Neuronal stem cell (in vitro differentiated cells): ENCODE measurements at places on chromosomes 11 and 22.

GRCh38 chr22:46374663-46375474, 39.4 kb downstream of the TRMU start:
- no peak for DNase-seq

- no peak for DNase-seq
Measured at GRCh38 chr11:131739243-131739882, 368.9 kb downstream of the NTM start.

DNA sequence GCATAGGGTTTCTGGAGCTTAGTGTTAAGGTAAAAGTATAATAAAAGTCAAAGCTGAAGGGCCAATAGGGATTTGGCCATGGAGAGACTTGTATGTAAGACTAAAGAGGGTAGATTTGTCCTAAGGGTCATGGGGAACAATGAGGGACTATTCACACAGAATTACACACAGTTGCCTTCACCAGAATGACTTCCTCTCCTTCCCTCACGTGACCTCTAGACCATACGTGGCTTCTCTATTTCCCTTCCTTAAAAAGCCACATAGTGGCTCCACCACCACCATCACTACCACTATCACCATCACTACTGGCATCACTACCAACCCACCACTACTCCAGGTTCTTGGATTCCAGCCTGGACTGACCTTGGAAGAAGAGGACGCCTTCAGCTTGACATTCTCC, 2.8 kb downstream of the HPX start:
- no peak for DNase-seq

DNA sequence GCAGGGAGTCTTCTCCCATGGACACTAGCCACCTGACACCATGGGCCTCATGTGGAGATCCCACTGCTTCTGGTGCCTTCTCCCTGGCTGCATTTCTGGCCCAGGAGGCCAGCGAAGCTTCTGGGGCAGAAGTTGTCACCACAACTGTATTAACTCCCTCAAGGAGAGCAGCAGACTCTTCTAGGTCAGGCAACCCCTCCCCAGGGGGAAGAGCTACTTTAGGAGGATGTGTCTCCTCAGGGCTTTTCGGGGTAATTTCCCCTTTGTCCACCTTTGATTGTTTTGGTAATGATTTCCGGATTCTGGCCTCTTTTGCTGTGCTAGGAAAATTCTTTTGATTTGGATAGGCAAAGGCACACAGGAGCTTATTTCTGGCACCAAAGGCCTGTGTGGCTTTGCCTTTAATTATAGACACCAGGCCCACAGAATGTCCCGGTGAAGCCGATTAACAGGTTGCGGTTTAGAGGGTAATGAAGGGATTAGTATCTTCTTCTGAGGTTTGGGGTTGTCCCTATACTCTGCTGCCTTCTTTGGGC, 8.9 kb upstream of the UCP2 start:
- DNase-seq = no peak

GRCh38 chr11:80748207-80748925, 1307.5 kb upstream of the TENM4 start:
- no peak for DNase-seq

DNA sequence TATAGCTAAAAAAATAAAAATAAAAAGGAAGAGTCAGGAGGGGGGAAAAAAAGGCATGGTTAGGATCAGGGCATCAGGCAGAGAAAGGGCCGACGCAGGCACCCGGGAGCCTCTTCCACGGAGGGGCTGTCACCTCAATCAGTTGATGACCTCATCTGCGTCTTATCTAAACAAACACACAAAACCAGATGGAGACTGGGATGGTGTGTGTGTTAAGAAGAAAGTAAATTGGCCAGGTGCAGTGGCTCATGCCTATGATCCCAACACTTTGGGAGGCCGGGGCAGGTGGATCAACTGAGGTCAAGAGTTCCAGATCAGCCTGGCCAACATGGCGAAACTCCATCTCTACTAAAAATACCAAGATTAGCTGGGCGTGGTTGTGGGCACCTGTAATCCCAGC, 63.6 kb downstream of the DHCR7 start:
- DNase-seq = no peak

- DNase-seq = no peak
Measured at GRCh38 chr11:60343094-60343704, 16.1 kb downstream of the MS4A6E start.

DNA sequence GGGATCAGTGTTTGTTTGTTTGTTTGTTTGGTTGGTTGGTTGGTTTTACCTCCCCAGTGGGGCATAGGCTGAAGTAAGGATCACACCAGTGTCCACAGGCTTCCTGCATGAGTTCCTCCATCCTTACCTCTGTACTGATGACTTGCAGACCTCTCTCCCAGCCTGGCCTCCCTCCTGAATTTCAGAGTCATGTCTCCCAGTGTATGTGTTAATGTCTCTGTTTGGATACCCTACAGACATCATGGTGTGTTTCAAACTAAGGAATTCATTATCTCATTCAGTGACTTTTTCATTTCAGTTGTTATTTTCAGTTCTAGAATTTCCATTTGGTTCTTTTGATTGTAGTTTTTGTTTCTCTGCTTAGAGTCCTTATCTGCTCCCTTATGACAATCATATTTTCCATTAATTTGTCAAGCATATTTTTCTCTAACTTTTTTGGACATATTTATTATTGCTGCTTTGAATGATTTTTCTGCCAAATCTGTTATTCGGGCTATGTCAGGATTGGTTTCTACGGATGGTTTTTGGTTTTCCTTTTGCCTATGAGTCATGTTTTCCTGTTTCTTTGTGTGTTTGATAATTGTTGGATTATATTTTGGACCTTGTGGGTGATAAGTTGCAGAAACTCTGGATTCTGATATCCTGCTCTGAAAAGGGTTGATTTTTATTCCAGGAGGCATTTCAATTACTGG, 23.6 kb downstream of the MYEOV start:
- DNase-seq = no peak

DNA sequence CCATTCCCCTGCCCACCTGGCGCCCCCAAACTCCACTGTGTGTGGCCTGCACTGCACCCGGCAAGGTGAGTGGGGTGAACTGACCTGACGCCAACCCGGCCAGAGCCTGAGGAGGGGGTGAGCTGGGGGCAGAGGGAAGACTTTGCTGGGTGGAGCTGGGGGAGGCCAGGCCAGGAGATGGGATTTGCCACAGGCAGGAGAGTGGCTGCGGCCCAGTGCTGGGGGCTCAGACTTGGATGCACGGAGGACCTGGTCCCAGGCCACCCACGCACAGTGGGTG, 17.8 kb upstream of the FLRT1 start:
- no peak for DNase-seq

DNA sequence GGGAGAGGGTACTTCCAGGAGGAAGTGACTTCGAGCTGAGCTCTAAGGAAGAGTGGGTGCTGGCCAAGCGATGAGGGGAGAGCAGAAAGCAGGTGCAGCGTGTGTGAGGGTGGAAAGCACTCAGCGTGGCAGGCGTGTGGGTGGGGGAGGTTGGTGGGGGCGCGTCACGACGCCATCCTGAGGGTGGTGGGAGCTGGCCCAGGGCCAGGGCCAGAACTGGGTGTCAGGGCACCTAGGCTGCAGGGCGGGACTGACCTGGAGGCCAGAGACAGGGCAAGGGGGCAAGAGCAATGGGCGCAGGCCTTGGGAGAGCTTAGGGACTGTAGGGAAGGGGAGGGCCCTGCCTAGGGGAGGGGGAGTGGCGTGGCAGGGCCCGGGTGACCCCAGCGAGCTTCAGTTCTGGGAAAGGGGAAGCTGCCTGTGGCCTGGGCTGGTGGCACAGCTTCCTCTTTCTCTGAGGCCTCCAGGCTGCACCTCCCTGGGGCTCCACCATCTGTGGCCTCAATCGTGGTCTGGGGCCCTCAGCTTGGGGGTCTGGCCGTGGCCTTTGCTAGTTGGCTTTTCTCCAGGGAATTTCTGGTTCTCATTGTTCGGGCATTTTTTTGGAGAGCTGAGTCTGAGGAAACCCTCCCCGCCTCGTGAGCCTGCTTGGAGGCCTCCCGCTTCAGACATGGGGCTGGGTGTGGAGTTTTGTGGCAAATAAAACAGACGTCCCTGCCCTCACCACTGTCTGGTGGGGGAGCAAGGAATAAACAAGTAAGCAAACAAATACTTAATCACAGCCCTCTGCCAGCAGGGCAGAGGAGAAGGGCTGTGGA, 8.9 kb downstream of the RELT start:
- DNase-seq = no peak

GRCh38 chr11:86675017-86675416, 2.6 kb upstream of the ME3 start:
- no peak for DNase-seq

DNA sequence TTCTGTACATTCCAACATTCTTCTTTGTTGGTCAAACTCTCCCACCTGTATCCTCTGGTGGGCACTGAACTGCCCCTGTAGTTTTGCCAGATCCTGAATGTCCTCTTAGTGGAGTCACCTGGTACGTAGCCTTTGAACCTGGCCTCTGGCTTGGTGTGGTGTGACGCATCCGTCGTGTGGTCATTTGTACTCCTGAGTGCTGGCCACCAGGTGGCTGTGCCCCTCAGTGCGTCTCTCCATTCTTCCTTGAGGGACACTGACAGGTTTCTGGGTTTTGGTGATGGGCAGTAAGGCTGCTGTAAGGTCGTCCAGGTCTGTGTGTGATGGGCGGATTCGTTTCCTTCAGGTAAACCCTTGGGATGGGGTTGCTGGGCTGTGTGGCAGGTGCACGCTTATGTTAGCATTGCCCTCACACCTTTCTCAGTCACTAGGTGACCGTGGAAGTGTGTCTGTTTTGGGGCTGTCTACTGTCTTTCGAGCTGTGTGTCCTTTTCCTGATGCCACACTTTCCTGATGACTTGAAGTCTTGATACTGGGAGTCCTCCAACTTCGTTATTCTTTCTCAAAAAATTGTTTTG, 13.6 kb upstream of the RANBP1 start:
- DNase-seq = no peak

- peak; percentile 88 for DNase-seq
Measured at GRCh38 chr11:119727523-119728151, 1.4 kb downstream of the NECTIN1 start.

DNA sequence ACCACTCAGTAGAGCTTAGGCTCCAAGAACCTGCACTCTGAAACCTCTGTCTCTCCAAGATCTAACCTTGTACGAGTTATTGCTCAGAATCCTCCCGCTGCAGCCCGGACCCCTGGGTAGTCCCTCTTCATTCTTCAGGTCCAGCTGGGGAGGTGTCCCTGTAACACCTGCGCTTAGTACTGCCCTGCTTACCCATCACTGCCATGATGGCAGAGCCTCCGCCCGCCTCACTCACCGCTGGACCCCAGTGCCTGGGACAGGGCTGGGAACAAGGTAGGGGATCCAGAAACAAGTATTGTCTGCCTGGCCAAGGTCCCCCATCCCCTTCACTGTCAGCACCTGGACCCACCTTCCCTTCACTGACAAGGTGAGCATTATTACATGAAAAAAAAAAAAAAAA, 50.3 kb downstream of the THAP12 start:
- no peak for DNase-seq

DNA sequence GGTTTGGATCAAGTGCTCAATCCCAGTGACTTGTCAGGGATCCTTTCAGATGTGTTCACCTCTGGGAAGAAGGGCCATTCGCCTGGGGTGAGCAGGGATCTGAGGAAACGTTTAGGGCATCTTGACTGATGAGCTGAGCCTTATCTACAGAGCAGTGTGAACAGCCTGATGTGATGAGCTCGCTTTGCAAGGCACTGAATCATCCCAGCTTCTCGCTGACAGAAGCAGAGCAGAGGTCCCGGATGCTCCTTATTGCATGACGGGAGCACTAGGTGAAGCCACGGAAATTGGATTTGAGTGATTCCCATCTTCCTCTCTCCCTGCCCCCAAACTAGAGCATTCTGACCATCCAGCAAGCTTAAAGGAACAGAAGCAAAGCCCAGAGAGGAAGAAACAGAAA, 46.5 kb downstream of the SEZ6L start:
- no peak for DNase-seq

GRCh38 chr11:43164831-43165230, 147.0 kb upstream of the API5 start:
- no peak for DNase-seq

DNA sequence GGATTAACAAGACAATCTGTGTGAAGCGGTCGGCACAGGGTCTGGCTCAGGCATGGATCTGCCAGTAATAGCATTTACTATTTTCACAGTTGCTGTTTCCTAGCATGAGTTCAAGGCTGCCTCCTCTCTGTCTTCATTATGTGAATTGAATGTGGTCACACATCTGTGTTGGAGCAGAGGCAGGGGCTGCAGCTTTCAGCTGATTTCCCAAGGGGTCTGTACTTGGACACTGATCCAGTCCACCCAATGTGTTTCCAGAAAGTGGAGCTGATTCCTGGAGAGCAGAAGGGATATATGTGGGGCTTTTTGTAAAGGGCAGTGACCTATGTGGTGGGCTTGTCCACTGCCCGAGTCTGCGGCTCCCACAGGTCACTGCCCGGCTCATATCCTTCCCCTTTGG, 3.5 kb upstream of the CELSR1 start:
- no peak for DNase-seq

DNA sequence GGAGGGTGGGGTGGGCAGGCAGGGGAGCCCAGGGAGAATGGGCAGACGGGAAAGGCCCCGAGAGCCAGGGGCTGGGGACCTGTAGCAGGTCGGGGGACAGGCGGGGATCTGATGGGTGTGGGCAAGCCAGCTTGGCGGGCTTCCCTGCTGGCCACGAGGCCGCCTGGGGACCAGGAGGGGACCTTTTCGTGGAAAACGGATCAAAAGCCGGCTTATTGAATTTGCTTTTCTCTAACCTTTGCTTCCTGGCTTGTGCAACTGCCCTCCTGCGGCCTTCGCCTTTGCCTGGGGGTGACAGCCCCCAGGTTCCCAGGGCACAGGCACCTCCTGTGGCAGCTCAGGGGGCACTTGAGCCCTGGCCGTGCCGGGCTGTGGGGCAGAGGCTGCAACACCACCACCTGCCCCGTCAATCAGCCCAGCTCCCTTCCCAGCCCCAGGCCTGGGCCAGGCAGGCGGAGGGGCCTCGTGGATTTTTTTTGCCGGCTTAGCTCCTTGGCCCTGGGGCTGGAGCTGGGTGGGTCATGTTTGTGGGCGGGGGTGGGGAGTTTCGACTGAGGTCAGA, 41.6 kb upstream of the H19 start:
- DNase-seq = no peak

DNA sequence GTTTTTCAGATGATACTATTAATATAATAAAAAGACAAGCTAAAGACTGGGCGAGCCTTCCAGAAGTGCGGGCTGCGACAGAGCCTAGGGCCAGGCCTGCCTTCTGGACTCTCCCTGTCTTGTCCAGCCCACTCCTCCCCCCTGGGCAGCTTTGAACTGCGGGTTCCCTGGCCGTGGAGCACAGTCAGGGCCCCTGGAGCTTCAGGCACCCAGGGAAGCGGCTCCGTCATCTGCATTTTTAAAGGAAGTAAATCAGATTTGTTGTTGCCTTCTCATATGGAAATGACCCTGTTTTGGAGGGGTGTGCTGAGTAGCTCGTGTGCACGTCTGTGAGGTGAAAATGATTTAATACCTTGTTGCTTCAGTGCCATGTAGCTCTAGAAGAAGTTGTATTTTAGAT, 265.3 kb downstream of the TBC1D22A start:
- no peak for DNase-seq

- DNase-seq = no peak
Measured at GRCh38 chr22:45376703-45377102, 36.7 kb downstream of the SMC1B start.

DNA sequence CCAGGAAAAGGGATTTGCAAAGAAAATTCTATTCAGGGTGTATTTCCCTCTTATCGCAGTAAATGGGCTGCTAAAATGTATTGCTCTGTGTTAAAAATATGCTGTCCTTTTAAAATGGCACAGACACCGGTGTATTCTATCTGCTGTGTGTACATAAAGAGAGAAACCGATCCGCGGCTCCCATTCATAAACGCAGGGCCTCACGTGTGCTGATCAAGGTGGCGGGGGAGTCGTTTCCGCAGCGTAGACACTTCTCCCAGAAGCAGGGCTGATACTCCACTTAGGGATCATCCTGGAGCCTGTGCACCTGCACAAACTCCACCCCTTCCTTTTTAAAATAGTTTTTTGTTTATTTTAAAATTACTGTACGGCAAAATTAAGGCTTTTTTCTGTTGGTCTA, 26.1 kb upstream of the IGSF9B start:
- no peak for DNase-seq
